Gastrocnemius medialis (tissue), 4 donors: ENCODE measurements at places on chromosomes 2 and 18.

DNA sequence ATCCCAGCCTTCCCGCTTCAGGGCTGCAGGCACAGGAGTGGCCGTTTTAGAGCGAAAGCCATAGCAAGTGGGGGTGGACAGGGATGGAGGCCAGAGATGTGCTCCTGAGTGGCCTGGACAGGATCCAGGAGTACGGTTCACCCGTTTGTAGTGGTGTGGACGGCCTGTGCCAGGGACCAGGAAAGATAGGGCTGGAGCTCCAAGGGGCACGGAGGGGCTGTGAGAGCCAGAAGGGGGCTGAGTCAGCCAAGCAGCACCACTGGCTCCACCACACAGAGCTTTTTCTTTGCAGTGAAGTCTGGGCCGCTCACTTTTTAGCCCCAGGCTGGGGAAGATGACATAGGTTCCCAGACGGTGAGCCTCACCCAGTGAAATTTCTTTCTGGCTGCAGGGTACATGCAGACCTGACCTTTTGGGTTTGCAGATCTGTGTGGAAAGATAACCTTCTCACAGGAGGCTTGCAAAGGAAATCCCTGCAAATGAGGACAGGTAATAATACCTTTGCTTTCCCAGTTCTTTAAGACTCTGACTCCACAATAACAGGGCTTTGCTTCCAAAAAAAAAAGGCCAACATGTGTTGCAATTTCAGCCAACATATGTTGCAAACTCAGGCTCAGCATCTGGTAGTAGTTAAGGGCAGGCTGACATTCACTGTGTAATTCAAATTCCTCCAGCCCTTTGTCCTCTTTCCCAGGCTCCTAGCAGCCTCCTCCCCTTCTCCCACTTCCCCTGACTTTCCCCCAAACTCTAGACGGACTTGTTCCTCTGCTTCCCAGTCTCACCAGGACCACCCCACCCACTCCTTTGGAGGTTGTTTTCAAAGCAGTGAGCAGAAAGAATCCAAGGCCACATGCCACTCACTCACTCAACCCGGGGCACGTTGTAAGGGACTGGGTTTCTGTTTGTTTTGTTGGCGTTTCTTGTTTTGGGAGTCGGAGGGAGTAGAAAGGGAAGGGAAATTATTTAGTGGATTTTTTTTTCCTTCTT is 20.3 kb upstream of the LAPTM4A start:
- H3K4me1 ChIP-seq: no peaks in the 10 kb centered on the region
- no peaks in the 10 kb centered on the region for H3K36me3 ChIP-seq
- peak; percentile 37 for DNase-seq
- H3K27me3 ChIP-seq: no peaks in the 10 kb centered on the region

- no peaks in the 10 kb centered on the region for H3K27me3 ChIP-seq
- no peak for DNase-seq
- no peaks in the 10 kb centered on the region for H3K4me1 ChIP-seq
- H3K36me3 ChIP-seq: no peaks in the 10 kb centered on the region
- H3K4me3 ChIP-seq: no peak overlapping the region
Measured at GRCh38 chr2:3272761-3273160, 104.9 kb downstream of the EIPR1 start.

GRCh38 chr2:54394392-54394791 is 61.7 kb upstream of the SPTBN1 start:
- H3K4me1 ChIP-seq: no peaks in the 10 kb centered on the region
- no peak overlapping the region for H3K4me3 ChIP-seq
- H3K27me3 ChIP-seq: no peaks in the 10 kb centered on the region

GRCh38 chr2:47652061-47652690 is 130.8 kb upstream of the MSH6 start:
- no peaks in the 10 kb centered on the region for H3K4me1 ChIP-seq
- no peak for DNase-seq
- no peaks in the 10 kb centered on the region for H3K36me3 ChIP-seq
- no peak overlapping the region for H3K27ac ChIP-seq
- H3K4me3 ChIP-seq: no peak overlapping the region

DNA sequence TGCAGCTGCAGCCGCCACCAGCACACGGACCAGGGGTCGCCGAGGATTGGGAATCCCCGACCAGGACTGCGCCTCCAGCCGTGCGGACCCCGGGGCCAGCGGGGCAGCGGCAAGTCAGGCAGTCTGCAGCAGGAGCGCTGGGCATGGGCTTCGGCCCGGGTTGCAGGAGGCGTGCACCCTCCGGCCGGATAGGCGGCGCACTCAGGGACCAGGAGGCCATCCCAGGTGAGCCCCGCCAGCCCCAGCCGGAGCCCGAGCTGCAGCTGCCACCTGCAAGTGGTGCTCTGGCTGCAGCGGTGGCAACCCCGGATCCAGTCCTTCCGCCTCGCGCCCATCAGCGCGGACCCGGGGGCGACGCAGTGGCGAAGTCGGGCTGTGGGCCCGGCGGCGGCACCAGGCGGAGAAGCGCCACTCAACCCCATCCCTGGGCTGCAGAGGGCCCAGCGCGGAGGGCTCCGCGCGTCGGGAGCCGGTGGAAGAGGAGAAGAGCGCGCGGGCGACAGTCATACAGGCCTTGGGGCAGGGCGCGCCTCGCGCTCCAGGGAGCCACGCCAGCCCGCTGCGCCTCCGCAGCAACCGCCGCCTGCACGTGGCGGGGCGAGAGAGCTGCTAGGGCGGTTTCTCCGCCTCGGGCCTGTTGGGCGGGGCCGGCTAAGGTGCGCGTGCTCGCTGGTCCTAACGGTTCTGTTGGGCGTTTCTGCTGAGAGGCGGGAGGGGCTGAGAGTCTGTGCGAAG is 73.8 kb downstream of the RPIA start:
- no peak for DNase-seq
- H3K27me3 ChIP-seq: peaks cover 16% of the 10 kb centered on the region
- H3K4me3 ChIP-seq: peak overlapping the region; percentile 34
- H3K36me3 ChIP-seq: no peaks in the 10 kb centered on the region

GRCh38 chr18:71442731-71443141 is 1101.4 kb downstream of the CBLN2 start:
- H3K27me3 ChIP-seq: no peaks in the 10 kb centered on the region
- no peak overlapping the region for H3K4me3 ChIP-seq
- no peaks in the 10 kb centered on the region for H3K4me1 ChIP-seq
- no peaks in the 10 kb centered on the region for H3K36me3 ChIP-seq
- no peak overlapping the region for H3K27ac ChIP-seq
- no peak for DNase-seq

- H3K36me3 ChIP-seq: no peaks in the 10 kb centered on the region
- H3K4me3 ChIP-seq: no peak overlapping the region
- no peak for DNase-seq
- H3K4me1 ChIP-seq: peaks cover 12% of the 10 kb centered on the region
- no peaks in the 10 kb centered on the region for H3K27me3 ChIP-seq
- H3K27ac ChIP-seq: no peak overlapping the region
Measured at GRCh38 chr18:36518839-36519238, 221.3 kb downstream of the FHOD3 start.

- no peak for DNase-seq
- H3K36me3 ChIP-seq: no peaks in the 10 kb centered on the region
- no peak overlapping the region for H3K4me3 ChIP-seq
- no peak overlapping the region for H3K27ac ChIP-seq
- H3K27me3 ChIP-seq: no peaks in the 10 kb centered on the region
- H3K4me1 ChIP-seq: peaks cover 8% of the 10 kb centered on the region
Measured at GRCh38 chr2:202643012-202643858, 8.5 kb downstream of the FAM117B start.

DNA sequence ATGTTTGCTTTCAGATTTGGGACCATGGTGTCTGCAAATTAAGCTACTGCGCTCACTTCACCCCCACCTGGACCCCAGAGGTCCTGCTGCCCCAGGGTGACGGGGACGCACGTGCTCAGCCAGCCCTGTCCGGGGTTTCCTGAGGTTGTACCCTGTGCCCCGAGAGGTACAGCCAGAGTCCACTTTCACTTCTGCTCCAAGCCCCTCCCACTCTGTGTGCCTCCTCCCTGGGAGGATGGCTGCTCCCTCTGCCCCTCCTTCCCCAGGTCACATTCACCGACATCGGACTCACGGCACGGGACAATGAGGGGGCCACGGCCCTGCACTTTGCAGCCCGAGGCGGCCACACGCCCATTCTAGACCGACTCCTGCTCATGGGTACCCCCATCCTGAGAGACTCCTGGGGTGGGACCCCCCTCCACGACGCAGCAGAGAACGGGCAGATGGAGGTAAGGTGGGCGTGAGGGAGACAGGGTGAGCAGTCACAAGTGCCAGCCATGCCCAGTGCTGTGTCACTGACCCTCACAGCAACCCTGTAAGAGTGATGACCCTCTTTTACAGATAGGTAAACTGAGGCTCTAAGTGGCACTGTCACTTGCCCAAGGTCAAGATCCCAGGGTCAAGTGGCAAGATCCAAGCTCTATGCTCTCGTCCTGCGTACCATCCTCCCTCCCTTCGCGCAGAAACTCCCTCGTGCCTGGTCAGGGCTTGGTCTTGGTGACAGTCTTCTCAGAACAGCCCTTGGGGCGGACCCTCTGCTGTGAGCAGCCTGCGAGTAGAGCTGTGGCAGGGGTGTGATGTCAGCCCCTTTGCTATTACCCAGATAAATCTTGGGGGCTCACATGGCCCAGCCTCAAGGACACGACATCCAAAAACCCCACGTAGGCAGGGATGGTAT is 7.6 kb downstream of the ESPNL start:
- DNase-seq: peak; percentile 8
- H3K4me1 ChIP-seq: peaks cover 8% of the 10 kb centered on the region
- H3K4me3 ChIP-seq: no peak overlapping the region
- no peaks in the 10 kb centered on the region for H3K27me3 ChIP-seq
- no peak overlapping the region for H3K27ac ChIP-seq

DNA sequence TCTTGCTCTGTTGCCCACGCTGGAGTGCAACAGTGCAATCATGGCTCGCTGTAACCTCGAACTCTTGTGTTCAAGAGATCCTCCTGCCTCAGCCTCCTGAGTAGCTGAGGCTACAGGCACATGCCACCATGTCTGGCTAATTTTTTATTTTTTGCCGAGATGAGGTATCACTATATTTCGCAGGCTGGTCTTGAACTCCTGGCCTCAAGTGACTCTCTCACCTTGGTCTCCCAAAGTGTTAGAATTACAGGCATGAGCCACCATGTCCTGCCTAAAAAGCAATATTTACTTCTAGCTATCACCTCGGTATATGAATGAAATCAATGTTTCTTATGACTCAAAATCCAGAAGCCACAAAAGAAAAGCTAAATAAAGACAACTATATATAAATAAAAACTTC is 2.2 kb downstream of the BUB1 start:
- DNase-seq: no peak
- peaks cover 12% of the 10 kb centered on the region for H3K4me1 ChIP-seq
- no peak overlapping the region for H3K4me3 ChIP-seq
- no peaks in the 10 kb centered on the region for H3K27me3 ChIP-seq
- no peak overlapping the region for H3K27ac ChIP-seq

GRCh38 chr2:195574312-195574711 is 82.7 kb upstream of the SLC39A10 start:
- no peaks in the 10 kb centered on the region for H3K4me1 ChIP-seq
- DNase-seq: no peak
- no peak overlapping the region for H3K27ac ChIP-seq
- no peaks in the 10 kb centered on the region for H3K36me3 ChIP-seq
- H3K4me3 ChIP-seq: no peak overlapping the region

- peak overlapping the region; percentile 100 for H3K27ac ChIP-seq
- H3K27me3 ChIP-seq: no peaks in the 10 kb centered on the region
- no peak for DNase-seq
- no peaks in the 10 kb centered on the region for H3K36me3 ChIP-seq
- peak overlapping the region; percentile 93 for H3K4me3 ChIP-seq
Measured at GRCh38 chr18:36128907-36129299, 237 bp downstream of the SLC39A6 start.

- H3K4me1 ChIP-seq: no peaks in the 10 kb centered on the region
- no peak overlapping the region for H3K4me3 ChIP-seq
- no peaks in the 10 kb centered on the region for H3K36me3 ChIP-seq
- DNase-seq: no peak
- no peaks in the 10 kb centered on the region for H3K27me3 ChIP-seq
- H3K27ac ChIP-seq: no peak overlapping the region
Measured at GRCh38 chr18:75612456-75612855, 185.0 kb upstream of the SMIM21 start.
